Activated T-cell treated with anti-CD3 and anti-CD28 coated beads, Interleukin-2, amount 50 U/mL, for 72 hours (primary cell): ENCODE measurements at places on chromosomes 6 and 20.
A peak's percentile ranks its signal among the peaks of the same experiment; 100 is the strongest.

GRCh38 chr6:144647971-144648651 lies 363.0 kb downstream of the UTRN start:
- DNase-seq, result no peak

DNA sequence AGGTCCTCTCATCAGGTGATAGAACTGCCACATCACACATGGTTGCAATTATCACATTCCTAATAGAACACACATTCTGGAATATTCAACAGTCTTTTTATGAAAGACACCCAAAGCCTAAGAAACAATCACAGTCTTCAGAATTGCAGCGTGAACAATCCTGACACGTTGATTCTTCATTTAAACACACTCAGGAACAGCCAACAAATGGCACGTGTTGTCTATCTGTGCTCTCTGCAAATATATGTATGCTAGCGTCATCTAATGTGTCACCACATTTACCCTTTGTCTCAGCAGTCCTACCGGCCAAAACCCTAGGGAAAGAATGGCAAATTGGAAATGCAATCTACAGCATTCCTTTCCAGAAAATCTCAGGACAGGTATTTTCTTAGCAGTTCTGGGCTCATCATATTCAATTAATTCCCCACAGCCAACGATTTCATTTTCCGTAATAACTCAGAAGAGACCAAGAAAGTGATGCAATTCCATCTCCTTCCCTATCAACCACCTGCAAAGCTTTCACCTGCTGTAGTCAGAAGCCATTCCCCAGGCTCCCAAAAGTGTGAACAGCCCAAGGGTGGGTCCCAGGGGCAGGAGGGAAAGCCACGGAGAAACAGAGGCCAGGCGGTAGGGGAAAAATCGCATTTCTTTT lies 280.3 kb upstream of the JARID2 start:
- DNase-seq, result no peak

GRCh38 chr20:62737271-62737811 lies 28.7 kb downstream of the NTSR1 start:
- DNase-seq, result no peak

DNA sequence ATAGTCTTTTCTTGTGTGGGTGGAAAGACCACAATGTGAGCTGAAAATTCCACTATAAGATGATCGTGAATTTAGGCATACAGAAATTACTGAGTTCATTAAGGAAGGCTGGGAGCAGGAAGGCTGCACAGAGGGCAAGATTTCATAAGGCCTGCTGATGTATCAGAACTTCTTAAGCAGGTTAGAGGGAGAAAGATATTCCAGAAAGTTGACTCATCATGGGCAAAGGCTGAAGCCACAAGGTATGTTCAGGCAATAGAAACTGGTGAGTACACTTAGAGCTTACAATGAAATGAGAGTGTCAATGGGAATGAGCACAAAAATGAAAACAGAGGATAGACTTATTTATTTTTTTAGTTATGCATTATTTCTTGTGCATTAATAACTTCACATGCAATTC lies 618.6 kb downstream of the CBLN4 start:
- DNase-seq, result no peak

DNA sequence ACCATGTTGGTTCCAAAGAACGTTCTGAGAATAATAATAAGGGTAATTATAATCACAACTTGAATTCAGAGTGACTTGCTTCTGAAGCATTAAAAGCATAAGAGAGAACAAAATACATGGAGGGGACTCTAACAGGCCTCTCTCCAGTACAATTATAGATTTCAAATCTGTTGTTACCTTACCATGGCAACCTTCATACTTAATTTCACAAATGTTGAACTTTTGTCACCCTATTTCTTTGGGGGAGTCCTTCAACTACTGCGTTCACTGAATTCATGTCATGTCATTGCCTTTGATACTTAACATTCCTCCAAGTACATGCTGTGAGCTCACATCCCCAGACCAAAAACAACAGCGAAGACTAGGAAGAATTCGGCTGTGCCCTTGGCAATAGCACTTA lies 104.0 kb downstream of the MKKS start:
- no peak for DNase-seq

GRCh38 chr6:164859816-164860215 lies 449.6 kb downstream of the C6orf118 start:
- DNase-seq, result no peak

- peak; percentile 76 for DNase-seq
These were observed 13.8 kb downstream of the RNASET2 start for GRCh38 chr6:166942393-166943168.

DNA sequence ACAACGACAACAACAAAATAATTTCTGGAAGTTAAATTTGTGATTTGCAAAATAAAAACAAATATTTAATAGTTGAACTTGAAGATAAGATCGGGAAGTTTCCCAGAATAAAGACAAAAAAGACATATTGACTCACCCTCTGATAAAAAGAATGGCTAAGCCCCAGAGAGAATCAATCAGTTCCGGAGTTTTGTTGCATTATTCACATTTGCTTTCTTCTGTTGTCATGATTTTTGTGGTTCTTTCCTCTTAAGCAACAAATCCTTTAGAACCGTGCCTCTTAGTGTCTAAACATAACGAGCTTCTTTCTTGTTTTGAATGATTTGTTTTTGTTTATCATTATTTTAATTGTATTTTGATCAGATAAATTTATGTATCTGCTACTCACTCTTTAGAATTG lies 337.7 kb upstream of the PRND start:
- no peak for DNase-seq

DNA sequence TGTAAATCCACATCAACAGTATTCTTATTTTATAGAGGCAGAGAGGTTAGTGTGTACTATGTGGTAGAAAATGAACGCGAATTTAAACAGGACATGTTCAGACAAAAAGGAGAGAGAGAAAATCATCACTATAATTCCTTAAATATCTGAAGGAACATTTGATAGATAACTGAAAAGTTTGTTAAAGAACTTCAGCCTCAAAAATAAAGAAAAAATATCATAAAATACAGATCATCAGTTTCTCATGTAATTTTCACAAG lies 169.2 kb downstream of the PTPRK start:
- DNase-seq, result no peak

DNA sequence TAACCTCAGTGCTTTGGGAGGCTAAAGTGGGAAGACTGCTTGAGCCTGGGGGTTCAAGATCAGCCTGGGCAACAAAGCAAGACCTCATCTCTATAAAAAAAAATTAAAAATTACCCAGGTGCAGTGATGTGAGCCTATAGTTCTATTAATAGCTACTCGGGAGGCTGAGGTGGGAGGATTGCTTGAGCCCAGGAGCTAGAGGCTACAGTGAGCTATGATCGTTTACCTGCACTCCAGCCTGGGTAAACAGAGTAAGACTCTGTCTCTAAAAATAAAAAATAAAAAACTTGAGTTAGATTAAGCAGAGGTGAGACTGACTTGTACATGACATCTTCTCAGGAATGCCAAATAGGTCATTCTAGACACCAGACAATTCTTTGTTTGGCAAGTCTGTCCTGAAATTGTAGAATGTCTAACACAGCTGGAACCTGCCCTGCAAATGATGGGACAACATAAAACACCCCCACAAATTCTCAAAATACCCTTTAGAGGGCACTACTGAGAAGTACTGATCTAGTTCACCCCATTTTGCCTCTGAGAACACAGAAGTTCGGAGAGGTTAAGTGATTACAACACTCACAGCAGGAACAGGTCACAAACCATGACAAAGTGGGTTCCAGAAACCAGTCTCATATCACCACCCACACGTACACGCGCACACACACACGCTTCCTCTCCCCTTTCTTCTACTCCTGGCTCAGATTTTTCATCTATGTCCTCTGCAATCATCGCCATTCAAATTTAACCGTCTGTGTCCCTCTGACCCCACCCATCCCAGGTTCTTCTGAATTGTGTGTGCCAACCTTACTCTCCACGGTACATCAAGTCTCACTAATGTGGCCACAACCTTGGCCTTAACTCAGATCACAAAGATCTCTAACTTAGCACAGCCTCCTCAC lies 38.3 kb downstream of the ARHGAP18 start:
- DNase-seq, result peak; percentile 79

DNA sequence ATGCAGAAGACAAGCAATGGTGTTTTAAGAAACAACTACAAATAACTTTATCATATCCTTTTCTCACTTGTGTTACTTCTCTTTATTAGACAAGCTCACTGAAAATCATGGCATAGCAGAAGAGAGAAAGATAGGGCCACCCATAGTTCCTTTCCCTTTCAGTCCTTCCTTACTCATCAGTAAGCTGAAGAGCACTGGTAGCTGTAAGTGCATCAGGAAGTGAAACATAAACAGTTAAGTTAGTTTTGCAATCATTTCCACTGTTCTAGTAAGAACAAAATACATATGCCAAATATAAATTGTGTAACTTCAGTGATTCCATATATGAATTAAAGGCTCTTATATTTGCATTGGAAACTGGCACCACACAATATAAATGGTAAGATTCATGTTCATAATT lies 220.1 kb downstream of the HACE1 start:
- DNase-seq, result no peak

DNA sequence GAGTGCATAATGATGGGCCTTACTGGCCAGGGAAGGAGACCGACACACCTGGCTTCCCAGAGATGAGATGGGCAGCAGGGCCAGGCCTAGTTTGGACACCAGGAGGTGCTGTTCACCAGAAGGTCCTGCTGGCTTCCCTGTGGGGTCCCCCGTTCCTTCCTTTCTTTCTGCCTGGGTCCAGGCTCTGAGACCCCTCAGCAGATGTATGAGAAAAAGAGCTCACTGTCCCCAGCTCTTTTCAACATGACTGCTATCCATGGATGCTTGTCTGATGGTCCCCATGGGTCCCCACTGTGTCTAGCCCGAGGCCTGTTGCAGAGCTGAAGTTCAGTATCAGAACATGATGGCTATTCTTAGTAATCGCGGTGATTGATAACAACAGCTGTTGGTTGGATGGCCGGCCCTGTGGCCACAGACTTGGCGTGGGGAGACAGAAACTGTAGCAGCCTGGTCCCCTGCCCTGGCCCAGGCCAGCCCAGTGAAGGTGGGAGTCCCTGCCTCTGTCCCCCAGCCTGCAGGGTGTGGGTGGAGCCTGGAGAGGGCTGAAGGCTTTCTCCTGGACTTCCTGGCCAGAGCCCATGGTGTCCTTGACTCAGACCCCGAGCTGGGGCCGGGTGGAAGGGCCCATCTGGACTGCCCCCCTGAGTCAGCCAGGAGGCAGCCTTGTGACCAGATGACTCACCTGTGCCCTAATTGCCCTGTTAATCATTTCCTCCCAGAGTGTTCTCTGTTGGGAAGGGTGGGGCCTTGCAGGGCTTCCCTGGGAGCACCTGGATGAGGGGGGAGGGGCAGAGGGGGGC lies 9.9 kb upstream of the BAK1 start:
- peak; percentile 60 for DNase-seq

GRCh38 chr6:140073456-140073855 lies 699.0 kb upstream of the CITED2 start:
- DNase-seq, result no peak

DNA sequence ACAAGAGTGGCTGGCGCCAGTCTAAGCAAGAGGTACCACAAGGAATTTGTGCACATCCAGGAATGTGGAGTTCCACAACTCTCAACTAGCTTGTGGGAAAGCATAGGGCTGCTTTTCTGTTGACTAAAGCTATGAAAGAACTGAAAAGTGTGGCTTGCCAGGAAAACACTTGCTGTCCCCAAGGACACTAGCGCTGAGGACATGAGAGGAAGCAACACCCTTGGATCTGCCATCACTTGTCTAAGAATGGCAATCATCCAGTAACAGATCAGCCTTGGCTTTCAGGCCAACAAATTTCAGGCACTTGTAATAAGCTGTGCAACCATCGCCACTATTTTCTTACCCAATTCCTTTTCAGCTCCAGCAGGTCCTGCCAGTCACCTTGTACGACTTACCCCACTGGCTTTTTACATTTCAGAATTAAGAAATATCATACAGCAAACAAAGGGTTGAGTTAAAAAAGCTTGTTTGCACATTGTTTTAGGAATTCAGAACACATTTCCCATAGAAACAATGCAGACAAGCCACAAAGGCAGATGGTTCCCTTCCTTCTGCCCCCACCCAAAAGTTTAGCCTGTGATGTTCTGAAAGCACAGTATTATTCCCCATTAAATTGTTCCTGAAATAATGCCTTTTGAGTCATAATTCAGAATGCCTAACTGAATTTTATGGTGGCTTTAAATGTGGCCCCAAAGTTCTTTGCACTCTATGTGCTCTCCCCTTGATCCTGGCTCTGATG lies 57.9 kb upstream of the SSTR4 start:
- DNase-seq, result no peak

- DNase-seq, result no peak
These were observed 91.9 kb downstream of the FOXF2 start for GRCh38 chr6:1481286-1481685.

GRCh38 chr6:75755704-75756103 lies 6.7 kb downstream of the MYO6 start:
- no peak for DNase-seq

DNA sequence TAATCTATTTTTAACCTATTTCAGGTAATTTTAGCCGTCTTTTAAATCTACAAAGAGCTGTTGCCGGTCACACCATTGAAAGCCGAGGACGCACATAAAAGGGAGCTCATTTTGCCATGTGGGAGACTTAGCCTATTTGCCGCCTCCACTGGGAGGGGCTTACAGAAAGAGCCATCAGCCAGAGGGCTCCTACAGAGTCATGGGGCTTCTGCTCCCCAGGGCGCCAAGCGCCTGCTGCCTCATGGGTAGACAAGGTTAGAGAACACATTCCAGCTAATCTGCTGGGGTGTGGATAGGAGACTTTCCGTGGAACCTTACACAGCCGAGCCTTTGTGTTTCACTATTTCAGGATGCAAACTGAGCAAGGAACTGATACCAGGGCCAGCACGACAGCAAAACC lies 12.6 kb downstream of the PCMTD2 start:
- no peak for DNase-seq

GRCh38 chr6:38248500-38249234 lies 391.1 kb downstream of the BTBD9 start:
- DNase-seq, result no peak

GRCh38 chr6:131766631-131767030 lies 41.2 kb upstream of the ENPP1 start:
- DNase-seq, result no peak

GRCh38 chr6:2433266-2433665 lies 187.9 kb upstream of the GMDS start:
- no peak for DNase-seq

DNA sequence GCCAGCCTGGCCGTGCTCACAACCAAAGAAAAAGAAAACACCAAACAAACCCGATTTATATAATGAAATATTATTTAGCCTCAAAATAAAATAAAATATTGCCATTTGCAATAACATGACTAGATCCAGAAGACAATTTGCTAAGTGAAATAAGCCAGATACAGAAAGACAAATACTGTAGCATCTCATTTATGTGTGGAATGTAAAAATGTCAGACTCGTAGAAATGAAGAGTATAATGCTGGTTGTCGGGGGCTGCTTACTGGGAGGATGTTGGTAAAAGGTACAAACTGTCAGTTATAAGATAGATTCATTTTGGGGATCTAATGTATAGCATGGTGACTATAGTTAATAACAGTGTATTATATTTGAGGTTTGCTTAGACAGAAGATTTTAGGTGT lies 269.7 kb downstream of the THBS2 start:
- no peak for DNase-seq

DNA sequence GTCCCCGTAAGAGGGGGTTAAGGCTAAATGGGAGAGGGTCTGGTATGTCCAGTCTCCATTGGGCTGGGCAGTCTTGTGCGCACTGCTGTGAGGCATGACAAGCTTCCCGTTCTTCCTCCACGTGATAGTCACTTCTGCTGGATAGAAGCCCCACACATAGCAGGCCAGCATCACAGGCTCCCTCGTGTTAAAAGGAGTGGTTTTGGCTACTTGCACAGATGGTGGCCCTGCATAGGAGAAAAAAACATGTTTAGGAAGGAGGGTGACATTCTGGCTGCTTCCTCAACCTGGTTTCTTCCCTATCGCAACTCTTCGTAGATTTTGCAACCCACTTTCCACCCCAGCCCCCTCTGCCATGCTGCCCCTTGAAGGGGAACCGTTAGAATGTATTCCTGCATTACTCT lies 3.6 kb downstream of the HLA-DMB start:
- no peak for DNase-seq
